NCI-H187 treated with DMSO at 0.1 percent for 48 hours (cell line): ENCODE measurements at places on chromosomes 5 and 9.

- no peak for DNase-seq
Measured at GRCh38 chr9:75333624-75334023, 245.3 kb downstream of the OSTF1 start.

DNA sequence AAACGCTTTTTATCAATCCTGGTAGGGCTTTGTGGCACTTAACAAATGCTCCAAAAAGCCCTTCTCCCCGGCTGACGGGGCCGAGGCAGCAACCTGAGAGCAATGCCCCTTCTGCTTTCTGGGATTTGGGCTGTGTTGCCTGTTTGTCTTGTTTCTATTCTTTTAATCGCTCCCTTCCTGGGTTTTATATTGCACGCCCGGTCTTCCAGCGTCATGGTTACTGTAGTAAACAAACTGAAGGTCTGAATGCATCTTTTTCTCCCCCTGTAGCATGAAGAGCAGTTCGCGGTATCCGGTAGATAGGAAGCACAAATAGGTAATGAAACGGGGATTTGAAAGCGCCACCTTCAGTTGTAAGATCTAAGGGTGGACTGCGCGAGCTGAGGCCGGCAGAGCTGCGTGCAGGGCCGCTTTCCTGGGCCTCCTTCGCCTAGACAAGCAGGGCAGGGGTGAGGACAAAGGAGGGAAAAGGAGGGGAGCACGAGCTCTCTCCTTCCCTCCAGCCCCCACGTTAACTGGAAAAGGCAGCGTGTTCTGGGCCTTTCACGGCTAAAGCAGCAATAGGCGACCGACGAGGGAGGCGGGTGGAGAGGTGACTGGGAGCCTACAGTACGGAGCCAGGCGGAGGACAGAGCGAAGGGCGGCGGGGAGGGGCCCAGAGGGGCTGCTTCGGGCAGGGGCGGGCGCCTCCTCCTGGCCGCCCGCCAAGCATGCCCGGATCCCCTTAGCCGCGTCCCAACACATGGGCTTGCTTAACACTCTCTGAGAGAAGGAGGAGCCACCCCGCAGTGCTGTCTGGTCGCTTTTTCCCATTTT is 49.3 kb upstream of the ZNF366 start:
- no peak for DNase-seq

GRCh38 chr5:63233361-63233760 is 654.7 kb downstream of the LRRC70 start:
- no peak for DNase-seq

DNA sequence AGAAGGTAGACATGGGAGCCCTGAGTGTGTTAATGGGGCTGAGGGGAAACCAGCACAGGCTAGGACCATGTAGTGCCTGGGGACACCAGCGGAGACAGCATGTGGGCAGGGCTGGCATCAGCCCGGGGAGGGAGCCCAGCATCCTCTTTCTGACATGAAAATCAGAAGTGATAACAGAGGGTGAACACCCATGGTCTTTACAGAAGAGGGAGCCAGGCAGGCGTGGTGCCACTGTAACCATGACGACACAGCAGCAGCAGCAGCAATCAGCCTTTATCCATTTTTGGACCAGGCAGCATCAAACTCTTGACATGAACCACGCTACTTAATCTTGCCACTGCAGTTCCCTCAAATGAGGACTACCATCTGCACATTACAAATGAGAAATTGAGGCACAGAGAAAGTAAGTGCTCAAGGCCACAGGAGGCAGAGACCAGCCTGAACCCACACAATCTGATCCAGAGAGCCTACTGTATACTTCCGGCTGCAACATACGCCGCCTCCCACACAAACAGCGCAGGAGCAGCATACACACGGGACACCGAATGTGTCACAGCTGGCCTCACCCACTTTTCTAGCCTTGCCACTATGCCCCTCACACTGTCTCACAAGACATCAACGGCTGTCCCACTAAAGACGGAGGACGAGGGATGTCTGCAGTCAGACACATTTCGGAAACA is 23.8 kb downstream of the CAMSAP1 start:
- no peak for DNase-seq

- DNase-seq: no peak
Measured at GRCh38 chr5:38718771-38719391, 126.9 kb upstream of the OSMR start.

DNA sequence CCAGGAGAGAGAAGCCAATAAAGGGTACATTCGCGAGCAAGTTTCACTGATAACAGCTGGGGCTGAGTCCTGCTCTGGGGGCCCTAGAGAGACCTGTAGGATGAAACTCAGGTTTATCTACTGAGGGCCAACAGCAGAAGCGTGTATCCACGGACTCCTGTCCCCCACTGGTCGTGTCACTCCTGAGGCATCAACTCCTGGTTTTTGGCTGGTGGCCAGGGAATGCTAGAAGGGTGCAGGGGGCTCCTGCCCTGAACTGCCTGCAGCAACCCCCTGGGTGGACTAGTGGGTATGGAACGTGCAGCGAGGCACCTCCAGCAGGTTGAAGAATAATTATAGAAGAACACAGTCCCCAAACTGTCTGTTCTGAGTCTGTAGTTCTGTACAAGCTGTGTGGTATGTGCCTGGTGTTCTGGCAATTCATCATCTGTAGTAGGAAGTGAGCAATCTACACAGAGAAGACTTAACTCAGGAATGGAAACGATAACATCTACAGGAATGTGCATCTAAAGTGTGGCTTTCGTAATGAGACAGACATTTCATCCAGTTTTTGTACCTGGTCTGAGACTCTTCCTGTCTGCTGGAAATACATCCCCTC is 64.5 kb upstream of the GNA14 start:
- DNase-seq: no peak

- DNase-seq: no peak
Measured at GRCh38 chr5:113053511-113053995, 77.0 kb downstream of the DCP2 start.

DNA sequence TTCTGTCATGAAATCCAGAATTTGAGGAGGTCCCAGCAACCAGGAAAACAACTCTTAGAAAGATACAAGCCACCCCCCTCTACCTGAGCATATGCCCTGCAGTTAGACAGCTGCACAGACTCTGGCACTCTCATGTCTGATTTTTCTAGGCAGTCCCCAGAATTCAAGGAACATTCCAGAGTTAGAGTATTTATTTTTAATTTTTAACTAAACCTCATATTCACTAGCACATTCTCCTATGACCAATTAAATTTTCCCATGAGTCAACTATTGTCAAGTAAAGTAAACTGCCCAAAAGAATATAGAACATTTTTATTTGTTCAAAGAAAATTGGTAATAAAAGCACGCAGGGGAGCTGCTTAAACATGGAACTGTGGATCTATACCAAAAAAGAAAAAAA is 490.5 kb upstream of the SEMA6A start:
- no peak for DNase-seq

DNA sequence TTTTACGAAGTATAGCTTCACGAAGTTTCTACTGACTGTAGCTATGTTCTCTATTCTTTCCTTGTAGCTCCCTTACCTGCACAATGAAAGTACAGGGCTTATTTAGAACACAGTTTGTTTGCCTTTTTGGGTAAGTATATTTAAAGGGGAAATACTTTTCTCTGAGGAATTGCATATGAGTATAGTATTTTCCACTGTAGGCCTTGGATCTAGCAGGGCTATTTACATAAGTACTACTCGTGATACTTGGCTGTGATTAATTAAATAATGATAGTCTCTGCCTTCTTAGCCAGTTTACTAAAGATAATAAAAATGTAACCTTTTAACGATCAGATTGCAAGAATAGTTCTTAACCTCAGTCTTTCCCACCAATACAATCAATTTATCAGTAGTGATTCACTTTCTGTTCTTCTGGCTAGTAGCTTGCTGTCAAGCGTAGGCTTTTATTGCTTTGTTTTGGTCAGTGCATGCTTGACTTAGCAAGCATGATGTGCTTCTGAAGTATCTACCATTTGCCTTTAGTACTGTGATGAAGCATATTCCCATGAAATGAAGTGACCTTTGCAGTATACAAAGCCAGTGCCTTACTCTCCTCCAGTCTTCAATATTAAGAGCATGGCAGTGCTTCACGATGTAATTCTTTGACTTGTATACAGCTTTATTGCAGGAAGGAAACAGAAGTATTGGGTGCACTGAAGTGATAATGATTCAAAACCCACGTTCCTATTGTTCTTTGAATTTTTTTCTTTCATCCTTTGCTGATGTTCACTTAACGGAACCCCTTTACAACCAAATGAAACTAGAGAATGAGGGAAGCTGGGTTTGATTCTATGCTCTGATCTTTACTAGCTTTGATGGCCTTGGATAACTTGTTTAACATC is 64.2 kb downstream of the SLC44A1 start:
- no peak for DNase-seq

DNA sequence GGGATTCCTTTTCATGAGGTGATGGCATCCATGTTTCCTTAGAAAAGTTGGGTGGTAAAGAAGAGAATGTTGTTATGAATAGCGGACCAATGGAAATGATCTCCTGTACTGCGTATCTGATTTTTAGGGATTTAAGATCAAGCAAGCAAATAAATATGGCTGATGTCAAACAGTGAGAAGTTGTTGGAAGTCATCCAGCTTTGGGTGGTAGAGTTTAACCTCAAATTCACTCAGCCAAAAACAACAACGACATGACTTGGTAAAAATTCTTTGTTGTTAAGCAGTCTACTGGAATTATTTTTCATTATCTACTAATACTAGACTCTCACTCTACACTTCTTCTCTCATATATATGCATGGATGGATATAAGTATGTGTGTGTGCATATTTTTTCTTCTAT is 426.5 kb downstream of the CTNND2 start:
- no peak for DNase-seq

GRCh38 chr9:113580041-113580953 is 116.8 kb downstream of the RGS3 start:
- no peak for DNase-seq

- no peak for DNase-seq
Measured at GRCh38 chr5:45491368-45491767, 204.8 kb downstream of the HCN1 start.

GRCh38 chr9:130263601-130264413 is 1.8 kb upstream of the HMCN2 start:
- DNase-seq: no peak

- DNase-seq: no peak
Measured at GRCh38 chr5:157530226-157530972, 45.2 kb downstream of the ADAM19 start.

DNA sequence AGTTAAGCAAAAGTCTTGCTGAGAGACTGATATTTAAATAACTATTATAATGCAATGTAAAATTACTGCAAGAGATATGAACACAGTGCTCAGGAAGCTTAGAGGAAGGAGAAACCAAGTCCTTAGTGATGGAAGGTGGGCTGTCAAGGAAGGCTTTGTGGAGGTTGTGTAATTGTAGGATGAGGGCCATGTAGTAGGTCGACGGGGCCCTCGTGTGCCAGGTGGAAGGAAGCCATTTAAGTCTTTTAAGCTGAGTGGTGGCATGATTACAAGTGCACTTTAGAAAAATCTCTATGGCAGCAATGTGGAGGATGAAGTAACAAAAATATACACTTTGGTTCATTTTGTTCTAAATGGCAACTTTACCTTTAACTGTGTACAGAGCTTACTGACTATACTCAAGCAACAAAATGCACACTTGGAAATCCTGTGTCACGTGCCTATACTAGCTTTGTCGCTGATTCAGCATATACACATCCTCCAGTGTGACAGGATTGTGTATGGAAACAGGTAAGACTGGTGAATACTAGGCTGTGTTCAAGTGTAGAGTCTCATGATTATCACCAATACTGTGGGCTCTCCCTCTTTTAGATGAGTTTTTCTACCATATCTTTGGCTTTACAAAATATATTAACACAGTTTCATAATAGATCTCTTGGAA is 78.6 kb downstream of the TMC1 start:
- DNase-seq: no peak

GRCh38 chr5:113145757-113146387 is 169.3 kb downstream of the DCP2 start:
- no peak for DNase-seq

DNA sequence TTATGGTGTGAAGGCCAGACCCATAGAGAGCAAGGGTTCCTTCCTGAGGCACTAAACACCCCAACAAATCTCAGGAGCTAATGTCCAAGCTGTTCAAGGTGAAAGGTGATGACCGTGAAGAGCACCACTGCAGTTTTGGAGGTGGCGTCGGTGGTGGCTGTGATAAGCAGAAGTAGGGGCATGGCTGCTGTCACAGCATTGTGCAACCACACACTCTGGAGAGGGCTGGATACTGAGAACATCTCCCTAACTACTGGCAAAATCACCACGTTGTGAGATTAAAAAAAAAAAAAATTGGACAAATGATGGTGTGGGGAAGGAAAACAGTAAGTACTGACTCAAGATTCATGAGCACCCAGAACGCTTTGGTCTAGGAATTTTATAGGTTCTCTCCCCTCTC is 156.5 kb downstream of the PJA2 start:
- no peak for DNase-seq

DNA sequence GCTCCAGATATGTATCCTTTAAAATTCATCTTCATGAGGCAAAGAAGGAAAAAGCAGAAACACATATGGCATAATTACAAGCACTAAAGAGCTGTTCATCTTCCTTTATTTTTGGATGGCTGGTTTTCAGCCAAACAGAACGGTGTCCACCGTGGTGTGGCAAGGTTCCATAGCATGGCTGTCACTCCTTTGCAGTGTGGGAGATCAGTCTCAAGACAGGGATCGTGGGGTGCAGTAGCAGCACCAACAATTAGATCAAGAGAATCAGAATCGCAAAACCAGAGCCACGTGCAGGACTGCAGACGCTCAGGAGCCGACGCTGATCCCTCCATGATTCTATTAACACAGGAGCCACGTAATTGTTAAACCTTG is 79.5 kb downstream of the SEMA4D start:
- no peak for DNase-seq

DNA sequence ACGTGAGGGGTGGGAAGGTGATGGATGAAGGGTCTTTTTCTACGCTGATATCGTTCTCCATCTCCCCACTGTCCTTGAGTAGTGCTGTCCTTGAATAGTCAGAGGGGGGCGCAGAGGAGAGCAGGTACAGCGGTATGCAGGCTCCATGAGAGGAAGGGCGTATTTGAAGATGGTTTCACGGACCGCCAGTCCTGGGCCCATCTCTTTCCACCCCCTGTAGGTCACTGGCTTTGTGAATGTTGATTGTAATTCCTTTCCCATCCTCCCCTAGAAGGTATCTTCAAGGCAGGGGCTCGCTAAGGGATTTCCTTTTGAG is 40.8 kb upstream of the DAB2IP start:
- no peak for DNase-seq

GRCh38 chr5:74248576-74248975 is 392.0 kb downstream of the ENC1 start:
- DNase-seq: no peak

GRCh38 chr9:71638627-71639026 is 129.7 kb downstream of the CEMIP2 start:
- DNase-seq: no peak
